ENCODE measurements at places on chromosomes 6 and 20.

DNA sequence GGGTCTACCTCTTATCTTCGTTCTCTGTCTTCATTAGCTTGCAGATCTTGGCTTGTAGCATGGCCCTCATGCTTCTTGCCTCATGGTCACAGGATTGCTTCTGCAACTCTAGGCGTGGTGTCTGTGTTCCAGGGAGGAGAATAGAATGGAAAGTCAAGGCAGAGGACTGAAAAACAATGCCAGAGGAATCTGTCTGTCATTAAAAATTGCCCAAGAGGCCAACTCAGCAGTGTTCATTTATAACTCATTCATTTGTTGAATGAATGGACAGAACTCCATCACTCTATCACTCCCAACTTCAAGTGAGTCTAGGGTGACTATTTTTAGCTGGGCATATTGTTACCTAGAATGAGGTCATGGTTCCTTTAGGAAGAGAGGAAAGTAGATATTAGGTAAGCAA, 179.6 kb downstream of the UST start:
- no peak for DNase-seq

DNA sequence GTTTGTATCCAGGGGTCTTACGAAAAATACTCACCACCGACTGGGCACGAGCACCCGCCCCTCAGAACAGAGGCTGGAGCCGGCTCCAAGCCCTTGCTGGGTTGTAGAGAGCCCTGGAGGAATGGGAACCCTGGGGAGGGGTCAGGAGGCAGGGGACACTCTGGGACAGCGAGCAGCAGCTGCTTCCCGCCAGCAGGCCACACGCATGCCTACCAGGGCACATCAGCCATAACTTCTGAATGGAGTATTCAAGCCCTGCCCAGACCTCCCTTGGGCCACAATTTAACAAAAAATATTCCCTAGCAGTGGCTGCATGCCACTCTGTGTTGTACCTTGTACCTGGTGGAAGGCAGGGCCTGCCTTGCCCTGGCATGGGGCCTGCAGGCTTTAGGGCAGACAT, 31.6 kb upstream of the CD93 start:
- DNase-seq: no peak

DNA sequence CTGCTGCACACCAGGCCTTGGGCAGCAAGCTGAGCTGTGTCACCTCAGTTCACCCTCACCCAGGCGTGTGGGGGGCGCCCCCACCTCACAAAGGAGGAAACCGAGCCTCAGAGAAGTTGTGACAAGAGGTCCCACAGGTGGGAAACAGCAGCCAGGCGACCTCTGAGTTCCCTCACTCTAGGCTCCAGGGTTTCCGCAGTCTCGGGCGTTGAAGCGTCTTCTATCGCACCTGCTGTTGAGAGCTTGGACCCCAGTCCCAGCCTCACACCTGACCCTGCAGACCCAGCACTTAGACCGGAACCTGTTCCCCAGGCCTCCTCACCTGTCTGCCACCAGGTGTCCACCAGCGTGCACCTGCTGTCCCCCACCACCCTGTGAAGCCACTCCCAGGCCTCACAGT, 22.3 kb upstream of the APMAP start:
- DNase-seq: no peak

DNA sequence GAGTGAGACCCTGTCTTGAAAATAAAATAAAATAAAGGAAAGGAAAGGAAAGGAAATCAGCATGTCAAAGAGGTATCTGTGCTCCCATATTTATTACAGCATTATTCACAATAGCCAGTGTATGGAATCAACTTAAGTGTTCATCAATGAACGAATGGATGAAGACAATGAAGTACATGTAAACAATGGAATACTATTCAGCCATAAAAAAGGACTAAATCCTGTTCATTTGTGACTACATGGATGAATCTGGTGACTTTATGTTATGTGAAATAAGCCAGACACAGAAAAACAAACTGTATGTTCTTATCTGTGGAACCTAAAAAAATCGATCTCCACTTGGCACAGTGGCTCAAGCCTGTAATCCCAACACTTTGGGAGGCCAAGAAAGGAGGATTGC, 28.0 kb upstream of the TOP1 start:
- DNase-seq: no peak

DNA sequence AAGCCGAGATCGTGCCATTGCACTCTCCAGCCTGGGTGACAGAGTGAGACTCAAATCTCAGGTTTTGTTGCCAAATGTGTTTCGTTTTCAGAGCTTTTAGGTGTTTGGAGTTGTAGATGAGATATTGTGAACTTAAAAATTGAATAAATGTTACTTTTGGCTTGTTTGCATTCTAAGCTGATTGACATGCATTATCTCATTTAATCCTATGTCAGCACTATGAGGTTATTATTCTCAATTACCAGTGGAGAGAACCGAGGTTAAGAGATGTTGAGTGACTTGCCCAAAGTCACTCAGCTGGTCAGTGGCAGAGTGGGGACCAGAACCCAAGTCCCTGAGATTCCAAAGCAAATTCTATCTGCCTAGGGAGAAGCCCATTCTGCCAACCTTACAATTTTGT, 72.6 kb upstream of the PIM1 start:
- DNase-seq: no peak

GRCh38 chr20:54633374-54634355, 158.3 kb downstream of the DOK5 start:
- no peak for DNase-seq

- DNase-seq: no peak
These were observed 15.8 kb downstream of the PCIF1 start for GRCh38 chr20:45950330-45950646.

DNA sequence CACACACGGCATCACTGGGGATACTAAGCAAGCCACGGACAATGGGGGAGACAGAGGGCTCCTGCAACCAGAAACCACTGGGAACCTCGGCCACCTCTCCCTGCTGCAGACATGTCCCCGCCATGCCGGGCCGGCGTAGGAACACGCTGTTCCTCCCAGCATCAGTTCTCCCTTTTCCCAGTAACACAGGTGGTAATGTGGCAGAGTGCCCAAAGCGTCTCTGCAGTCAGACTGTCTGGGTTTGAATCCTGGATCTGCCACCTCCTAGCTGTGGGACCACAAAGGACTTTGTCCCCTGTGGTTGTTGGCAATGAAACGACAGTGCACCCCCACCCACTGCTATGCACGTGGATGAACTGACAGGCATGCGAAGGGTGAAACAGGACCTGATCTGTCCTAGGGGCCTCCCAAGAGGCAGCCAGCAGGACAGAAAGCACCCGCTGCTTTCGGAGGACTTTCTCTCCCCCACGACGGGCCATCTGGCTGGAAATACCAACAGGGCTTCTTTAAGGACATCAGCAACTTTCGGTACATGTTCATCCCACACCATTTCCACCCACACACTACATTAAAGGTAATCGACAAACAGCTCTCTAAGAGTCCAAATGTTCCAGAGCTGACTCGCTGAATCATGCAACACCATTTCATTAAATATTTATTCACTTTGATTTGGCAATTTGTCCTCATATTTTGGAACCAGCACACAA, 74.1 kb downstream of the SULF2 start:
- no peak for DNase-seq

DNA sequence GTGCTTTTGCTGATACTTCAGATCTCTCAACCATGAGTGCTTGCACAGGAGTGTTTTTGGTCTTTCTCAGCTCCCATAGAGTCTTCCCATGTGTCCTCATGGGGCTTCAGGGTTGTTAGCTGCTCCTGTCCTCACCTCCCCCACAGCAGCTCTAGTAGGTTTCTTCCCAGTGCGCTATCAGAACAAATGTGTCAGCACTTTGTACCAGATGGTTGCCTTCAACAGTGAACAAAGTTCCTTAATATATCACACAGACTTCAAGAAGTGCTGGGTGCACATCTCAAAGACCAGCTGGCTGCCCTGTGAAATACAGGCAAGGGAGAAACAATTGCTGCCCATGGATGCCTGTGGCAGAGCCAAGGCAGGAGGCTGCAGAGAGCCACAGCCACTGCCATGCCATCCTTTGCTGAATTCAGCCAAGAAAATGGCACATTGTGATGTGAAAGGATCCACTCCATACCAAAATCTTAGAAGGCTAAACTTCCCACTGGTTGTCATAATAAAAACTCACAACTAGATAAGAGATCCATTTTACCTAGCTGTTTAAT, 471.3 kb downstream of the C6orf118 start:
- no peak for DNase-seq

DNA sequence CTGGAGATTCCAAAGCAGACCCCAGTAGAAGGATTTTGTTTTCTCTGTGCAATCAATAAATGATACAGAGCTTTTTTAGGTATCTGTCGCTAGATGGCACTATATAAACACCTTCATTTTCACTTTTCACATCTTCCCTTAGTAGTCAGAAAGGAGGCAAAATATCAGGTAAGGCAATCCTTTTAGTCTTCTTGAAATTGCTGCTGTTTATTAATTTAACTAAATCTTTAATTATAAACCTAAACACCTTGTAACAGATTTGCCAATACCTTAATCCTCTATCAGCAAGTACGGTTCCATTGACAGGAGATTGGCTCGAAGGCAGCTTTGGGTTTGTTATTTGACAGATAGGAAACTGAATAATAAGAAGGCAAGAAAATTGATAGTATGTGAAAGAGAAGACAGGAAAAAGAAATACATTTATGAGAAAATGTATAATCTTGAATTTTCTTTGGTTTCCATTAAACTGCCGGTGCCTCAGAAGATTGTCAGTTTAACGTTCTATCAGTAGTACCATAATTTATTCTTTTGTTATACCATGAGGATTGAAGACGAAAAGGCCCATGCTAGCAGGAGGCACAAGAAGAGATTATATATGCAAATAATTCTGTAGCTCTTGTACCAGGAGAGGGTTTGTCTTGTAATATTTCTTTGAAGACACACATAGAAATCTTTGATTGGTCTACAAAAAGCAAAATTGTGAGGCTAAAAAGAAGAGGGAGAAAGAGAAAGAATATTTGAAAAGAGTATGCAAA, 23.5 kb upstream of the IBTK start:
- no peak for DNase-seq

DNA sequence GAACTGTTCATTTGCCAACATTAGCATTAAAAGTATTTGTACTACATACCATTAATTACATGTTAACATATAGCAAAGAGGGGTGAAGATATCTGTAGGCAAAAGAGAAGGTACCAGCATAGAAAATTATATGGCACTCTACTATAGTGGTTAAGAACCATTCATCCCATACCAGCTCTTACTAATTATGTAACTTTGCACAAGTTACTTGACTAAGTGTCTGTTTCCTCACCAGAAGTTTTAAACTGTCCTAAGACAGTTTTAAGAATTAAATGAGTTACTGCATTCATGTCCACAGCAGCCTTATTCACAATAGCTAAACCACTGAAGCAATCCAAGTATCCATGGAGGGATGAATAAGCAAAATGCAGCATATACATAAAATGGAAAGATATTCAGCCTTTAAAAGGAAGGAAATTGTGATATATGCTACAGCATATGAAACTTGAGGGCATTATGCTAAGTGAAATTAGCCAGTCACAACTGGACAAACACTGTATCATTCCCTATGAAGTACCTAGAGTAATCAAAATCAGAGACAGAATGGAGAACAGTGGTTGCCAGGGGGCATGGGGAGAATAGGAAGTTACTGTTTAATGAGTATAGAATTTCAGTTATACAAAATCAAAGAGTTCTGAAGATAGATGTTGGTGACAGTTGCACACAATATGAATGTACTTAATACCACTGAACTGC, 98.9 kb downstream of the RNGTT start:
- DNase-seq: no peak

DNA sequence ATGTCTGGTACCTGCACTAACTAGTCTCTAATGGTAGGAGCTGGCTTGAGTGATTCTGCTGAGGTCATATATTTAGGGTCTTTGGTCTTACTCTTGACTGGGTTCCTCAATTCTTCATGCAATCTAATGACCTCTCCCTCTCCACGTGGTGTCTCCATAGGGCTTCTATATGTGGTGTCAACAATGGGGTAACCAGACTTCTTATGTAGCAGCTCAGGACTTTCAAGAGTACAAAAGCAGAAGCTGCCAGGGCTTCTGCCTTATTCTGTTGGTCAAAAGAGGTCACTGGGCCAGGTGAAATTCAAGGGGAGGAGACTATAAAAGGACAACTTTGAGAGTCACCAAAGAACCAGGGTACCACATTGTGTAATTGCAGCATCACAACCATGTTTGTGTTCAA, 54.3 kb downstream of the NUS1 start:
- no peak for DNase-seq

- no peak for DNase-seq
These were observed 22.9 kb upstream of the PAX1 start for GRCh38 chr20:21682521-21682954.

DNA sequence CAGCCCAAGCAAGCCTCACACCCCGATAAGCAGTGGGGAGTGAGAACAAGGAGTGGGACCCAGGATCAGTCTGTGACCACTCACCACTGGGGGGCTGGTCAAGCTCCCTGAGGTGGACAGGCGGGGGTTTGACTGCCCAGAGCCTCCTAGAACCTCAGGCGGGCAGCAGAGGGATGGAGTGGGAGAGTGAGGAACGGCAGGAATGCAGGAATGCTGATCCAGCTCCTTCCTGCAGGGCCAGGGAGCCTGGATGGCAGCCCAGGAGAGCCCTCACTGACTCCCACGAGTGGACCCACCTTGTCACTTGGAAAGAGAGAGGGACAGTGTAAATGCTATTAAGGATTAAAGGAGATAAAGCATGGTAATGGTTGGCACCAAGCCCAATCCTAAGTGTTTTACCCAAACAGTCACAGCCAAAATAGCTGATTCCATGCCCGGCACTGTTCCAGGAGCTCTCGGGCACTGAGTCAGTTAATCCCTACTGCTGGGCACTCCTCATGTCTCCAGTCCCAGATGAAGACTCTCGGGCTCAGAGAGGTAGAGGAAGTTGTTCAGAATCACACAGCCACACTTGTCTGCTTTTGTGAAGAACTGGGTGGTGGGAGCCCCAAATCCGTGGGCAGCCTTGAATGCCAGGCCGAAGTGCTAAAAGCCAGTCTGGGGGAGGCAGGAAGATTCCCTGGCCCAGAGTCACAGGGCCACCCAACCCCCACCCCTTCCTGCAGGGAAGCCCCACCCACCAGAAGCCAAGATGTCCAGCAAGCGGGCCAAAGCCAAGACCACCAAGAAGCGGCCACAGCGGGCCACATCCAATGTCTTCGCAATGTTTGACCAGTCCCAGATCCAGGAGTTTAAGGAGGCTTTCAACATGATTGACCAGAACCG, 3.1 kb downstream of the MYL9 start:
- no peak for DNase-seq

DNA sequence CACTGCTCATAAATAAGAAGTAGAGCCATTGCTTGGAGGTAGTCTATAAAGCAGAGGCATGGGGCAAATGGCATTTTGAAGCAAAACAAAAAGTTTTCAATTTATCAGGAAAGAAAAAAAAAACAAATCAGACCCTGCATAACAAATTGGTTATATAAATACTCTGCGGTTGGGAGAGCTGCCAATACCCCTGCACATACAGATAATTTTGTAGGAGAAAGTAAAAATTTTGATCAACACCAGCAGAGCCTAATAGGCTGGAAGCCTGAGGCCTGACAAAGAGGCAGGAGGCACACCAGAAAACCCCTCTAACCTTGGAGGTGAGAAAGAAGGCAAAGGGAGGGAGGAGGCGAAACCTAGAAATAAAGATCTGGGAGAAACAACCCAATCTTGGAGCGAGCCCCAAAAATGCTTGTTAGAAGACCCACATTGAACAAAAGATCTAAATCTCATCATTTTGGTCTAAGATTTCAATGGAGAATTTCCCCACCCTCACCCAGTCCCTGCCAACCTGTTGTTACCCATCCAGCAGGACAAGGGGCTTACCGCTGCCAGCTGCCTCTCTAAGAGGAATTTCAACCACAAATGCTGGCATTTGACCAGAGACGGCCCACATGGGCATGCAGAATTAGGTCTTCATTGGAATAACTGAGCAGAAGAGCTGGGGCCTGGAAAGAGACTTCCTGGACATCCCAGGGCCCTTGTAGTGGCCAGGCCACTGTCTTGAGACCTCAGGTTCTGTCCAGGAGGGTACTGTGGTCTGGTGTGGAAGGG, 28.4 kb downstream of the FOXA2 start:
- no peak for DNase-seq

Measured in activated T-cell treated with anti-CD3 and anti-CD28 coated beads for 4 hours (primary cell).